ENCODE measurements at places on chromosomes 6 and 20.
A peak's percentile ranks its signal among the peaks of the same experiment; 100 is the strongest.

- no peak for DNase-seq
Observed at GRCh38 chr6:90144928-90145555, 151.6 kb downstream of the BACH2 start.

DNA sequence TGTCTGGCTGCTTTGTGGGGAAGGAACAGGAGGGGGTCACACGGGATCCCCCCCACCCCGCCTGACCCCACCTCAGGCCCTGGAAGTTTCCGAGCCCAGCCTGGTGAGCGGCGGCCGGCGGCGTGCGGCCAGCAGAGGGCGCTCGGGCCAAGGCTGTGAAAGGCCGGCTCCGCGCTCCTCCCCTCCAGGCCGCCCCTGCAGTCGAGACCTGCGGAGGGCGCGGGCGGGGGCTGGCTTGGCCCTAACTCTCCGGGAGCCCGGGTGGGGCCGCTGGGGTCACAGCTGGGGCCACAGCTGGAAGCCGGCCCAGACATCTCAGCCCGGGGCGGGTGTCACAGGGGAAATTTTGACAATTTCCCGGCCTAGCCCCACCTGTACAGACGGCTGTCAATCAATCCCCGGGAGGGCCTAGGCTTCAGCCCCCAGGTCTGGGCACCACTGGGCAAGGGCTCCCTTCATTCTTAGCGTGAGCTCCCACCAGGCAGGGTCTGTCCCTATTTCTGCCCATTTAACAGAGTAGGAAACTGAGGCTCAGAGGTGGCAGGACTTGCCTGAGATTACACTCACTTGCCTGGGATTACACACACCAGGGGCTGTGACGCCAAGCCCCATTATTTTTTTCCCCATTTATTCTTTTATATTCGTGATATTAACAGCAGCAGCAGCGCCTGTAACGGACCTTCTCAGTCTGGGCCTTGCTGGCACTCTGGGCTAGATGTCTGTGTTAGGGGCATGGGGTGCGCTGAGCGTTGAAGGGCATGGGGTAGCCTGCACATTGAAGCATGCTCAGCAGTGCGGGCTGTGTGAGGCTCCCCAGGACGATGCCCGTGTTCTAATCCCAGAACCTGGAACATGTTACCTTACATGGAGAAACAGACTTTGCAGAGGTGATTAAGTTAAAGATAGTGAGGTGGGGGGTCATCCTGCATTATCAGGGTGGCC lies 23.0 kb downstream of the ZBP1 start:
- DNase-seq = peak; percentile 27

- DNase-seq = no peak
Observed at GRCh38 chr20:62403331-62403730, 3.8 kb downstream of the CABLES2 start.

GRCh38 chr6:77092971-77093370 lies 370.3 kb downstream of the HTR1B start:
- DNase-seq = peak; percentile 1

GRCh38 chr6:139508023-139508422 lies 133.6 kb upstream of the CITED2 start:
- peak; percentile 79 for DNase-seq

DNA sequence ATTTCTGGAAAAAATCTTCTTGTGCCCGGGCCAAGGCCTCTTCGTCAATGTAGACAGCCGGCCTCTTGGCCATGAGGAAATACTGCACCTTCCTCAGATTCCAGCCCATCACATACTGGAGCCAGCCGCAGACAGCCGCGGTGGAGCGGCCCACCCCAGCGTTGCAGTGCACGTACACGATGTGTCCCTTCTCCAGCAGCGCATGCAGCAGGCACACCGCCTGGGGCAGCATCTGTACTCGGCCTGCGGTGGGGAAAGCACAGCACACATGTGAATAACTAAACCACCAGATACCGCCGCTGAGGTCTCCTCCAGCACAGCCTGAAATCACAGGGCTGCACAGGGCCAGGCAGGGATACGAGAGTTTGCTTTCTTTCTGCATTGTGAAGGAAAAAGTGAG lies 107.9 kb downstream of the EPM2A start:
- no peak for DNase-seq

- no peak for DNase-seq
Observed at GRCh38 chr6:80170433-80170832, 64.0 kb downstream of the BCKDHB start.

DNA sequence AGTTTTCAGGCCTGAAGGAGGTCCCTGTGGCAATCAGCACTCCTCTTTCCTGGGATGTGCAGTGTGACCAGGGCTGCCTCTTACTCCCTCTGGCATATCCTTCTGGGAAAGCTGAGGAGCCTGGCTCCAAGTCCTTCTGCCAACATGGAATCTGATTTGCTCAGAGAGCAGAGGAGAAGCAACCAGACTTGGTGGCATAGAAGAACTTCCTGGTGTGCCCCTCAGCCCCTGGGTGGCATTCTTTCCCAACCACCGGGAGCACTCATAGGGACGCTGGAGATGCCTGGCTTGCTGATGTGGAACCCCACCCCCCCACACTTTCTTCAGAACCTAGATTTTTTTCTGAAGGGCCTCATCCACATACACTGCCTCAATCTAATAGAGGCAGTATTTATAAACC lies 107.6 kb upstream of the TRAF3IP2 start:
- no peak for DNase-seq

DNA sequence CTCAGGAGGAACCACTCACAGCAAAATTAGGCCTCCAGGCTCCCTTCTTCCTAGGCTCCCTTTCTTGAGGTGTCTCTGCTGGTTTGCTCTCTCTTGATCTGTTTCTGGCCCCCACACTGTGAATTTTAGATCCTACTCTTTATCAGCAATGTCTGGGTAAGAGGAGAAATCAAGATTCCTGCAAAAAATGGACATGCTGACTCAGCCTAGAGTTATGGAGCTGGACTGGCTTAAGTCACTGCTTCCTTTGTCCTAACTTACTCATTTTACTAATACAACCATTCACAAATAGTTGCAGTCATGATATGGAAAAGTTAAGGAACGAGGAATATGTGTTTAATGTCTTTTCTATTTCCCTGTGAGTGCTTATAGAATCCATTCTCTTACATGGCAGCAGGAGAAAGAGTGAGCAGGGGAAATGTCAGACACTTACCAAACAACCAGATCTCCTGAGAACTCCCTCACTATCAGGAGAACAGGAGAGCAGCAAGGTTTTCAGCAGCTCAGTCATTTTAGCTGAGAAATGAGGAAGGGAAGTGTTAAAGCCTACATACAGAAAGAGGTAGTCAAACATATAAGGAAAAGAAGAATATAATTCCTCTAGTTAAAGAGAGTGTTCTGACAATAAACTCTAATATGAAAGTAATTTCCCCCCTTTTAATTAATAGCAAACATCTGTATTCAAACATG lies 160.8 kb downstream of the PDE7B start:
- DNase-seq = peak; percentile 52

- DNase-seq = no peak
Observed at GRCh38 chr20:31974951-31975487, 7.1 kb downstream of the XKR7 start.

- no peak for DNase-seq
Observed at GRCh38 chr6:113599444-113599843, 257.7 kb upstream of the MARCKS start.

DNA sequence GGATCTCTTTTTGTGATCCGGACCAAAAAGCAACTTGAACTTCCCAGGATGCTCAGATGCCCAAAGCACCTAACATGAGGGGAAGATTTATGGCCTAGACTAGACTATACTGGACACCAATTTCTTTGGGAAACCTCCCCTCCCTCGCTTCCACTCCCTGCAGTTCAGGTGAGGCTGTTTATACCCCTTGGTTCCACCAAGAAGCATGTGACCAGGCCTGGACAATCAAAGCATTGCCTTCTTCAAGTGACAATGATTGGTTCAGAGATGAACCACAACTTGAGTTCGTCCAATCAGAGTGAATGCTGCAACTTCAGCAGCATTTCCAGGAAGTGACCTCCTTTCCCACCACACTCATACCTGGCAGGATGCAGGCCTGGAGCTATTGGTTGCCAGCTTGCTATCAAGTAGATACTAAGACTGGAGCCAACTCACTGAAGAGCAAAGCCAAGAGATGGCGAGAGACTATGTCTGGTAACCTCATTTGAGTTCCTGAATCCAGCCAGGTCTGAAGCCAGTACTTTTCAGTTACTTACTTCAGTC lies 45.6 kb upstream of the SLC9A8 start:
- DNase-seq = no peak

DNA sequence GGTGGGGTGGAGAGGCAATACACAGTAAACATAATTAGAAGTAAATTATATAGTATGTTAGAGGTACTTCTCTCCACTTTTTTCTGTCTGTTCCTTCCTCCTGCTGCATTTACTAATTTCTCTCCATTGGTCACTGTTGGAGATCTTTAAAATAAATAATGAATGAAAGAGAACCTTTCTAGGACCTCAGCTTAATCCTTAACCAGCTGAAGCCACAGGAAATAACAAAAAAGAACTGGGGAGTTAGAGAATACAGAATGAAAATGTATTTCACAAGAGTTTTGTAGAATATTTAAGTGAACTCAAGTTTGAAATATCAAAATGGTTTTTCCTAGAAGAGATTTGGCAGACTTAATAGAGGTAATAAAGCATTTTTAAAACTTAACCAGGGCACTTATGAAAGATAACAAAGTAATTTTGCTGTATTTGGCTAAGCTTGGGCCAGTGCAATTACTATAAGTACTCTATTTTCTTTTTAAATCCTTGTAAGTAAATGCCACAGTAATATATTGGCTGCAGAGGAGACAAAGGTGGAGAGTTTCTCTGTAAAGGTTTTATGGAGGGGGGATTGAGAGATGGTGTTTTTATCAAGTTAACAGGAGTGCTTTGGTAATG lies 405.0 kb downstream of the CDKAL1 start:
- DNase-seq = no peak

DNA sequence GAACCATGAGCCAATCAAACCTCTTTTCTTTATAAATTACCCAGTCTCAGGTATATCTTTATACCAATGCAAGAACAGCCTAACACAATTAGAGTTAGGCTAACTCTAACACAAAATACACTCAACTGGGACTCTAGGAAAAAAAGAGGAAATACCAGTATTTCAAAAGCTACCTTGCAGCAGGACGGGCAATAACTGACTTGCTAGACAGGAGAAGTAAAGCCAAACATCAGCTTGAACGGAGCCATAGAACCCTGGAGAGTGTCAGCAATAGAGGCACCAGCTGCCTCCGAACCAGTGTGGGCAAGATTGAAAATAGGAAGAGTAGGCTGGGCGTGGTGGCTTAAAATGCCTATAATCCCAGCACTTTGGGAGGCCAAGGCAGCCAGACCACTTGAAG lies 162.0 kb upstream of the SOX4 start:
- DNase-seq = no peak

GRCh38 chr20:60078351-60079250 lies 120.4 kb downstream of the CDH26 start:
- no peak for DNase-seq

Measured in fibroblast of gingiva (primary cell).